ENCODE measurements at places on chromosomes 16 and 17.

DNA sequence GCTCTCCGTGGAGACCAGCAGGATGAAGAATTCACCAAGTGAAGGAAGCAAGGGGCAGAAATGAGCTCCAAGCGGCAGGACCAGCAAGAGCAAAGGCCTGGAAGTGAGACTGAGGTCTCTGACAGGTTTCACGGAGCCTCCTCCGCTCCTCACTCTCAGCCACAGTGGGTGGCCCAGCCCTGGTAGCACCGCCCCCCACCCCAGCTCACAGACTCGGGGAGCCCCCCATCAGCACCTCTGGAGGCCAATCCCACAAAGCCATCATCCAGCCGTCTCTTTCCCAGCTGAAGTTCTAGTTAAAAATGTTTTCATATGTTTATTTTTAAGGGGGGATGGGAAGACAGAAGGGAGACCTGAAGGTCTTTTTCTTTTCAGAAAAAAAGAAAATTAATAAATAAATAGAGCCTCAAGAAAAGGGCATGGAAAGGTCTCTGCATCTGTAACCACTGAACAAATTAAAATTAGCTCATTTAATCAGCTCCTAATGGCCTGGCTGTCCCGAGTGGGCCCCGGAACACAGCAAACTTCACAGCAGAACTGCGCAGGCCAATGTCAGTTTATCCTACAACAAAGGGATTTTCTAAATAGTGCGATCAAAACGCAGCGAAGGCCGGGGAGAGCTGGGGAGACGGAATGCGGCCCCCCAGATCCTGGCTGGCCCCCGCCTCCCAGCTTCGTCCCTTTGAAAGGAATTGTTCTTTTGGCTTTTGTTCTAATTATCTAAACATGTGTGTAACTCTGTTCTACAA lies 190.3 kb downstream of the ZNF423 start:
- no peak for DNase-seq

DNA sequence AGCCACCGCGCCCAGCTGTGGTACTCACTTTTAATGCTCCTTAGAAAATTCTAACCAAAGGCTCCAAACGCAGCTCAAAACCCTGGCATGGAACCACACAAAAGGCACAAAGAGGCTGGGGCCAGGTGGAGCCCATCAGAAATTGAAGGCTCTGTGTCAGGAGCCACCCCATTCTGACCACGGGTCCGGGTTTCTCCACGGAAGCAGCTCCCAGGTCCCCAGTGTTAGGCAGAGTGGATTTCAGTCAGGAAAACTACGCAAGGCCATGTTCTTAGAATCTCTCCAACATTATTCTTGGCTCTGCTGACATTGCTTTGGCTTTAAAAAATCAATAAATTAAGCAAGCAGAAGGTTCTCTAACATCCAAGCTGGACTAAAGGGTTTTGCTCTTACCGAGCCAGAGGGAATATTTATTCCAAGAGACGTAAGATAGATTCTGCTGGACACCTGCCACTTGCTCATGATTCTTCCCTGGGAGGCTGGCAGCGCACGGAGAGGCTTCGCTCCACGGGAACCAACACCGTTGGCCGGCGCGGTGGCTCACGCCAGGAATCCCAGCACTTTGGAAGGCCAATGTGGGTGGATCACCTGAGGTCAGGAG lies 93.5 kb downstream of the NXN start:
- DNase-seq: no peak

- DNase-seq: no peak
Observed at GRCh38 chr16:4309833-4310266, 6.0 kb upstream of the GLIS2 start.

GRCh38 chr16:72216767-72217166 lies 44.8 kb upstream of the PMFBP1 start:
- no peak for DNase-seq

DNA sequence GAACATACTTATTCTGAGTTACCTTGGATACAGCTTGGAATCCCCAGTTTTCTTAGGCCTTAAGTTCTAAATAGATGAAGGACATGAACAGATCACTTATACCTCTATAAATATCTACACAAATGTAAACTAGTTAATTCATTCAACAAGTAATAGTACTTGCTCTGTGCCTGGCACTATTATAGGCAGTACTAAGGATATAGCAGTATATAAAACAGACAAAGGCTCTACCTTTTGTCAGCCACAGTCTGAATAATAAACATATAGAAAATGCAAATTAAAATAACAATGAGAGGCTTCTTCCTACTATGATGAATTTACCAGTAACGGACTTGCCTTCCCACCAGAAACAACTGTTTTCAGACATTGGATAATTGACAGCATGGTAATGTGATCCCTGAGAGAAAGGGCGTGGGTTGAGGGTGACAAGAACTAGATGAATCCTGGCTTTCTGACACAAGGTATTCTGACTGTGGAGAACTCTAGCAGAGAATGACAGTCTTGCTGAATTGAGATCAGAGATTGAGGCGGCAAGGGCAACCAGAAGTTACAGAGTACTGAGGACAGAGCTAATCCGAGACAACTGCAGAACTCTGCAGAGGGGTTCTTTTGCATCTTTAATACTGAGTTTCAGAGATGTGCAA lies 170.5 kb downstream of the TANC2 start:
- no peak for DNase-seq

- DNase-seq: no peak
Observed at GRCh38 chr16:11602321-11602720, 15.6 kb upstream of the LITAF start.

- no peak for DNase-seq
Observed at GRCh38 chr16:83470416-83470815, 337.4 kb upstream of the HSBP1 start.

DNA sequence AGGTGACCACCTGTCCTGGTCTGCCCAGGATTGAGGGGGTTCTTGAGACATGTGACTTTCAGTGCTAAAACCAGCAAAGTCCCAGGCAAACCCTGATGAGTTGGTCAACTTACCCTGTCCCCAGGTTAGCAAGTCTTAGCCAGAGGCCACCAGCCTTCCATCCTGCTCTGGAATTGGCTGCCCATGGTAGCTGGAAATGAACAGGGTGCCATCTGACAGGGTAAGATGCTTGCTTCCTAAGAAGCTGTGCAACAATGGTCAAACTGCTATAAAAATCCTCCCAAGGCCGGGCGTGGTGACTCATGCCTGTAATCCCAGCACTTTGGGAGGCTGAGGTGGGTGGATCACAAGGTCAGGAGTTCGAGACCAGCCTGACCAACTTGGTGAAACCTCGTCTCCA lies 22.8 kb upstream of the MTMR4 start:
- DNase-seq: no peak

GRCh38 chr17:49053171-49053829 lies 56.1 kb downstream of the IGF2BP1 start:
- no peak for DNase-seq

- DNase-seq: no peak
Observed at GRCh38 chr16:8752706-8753105, 44.7 kb downstream of the TMEM186 start.

DNA sequence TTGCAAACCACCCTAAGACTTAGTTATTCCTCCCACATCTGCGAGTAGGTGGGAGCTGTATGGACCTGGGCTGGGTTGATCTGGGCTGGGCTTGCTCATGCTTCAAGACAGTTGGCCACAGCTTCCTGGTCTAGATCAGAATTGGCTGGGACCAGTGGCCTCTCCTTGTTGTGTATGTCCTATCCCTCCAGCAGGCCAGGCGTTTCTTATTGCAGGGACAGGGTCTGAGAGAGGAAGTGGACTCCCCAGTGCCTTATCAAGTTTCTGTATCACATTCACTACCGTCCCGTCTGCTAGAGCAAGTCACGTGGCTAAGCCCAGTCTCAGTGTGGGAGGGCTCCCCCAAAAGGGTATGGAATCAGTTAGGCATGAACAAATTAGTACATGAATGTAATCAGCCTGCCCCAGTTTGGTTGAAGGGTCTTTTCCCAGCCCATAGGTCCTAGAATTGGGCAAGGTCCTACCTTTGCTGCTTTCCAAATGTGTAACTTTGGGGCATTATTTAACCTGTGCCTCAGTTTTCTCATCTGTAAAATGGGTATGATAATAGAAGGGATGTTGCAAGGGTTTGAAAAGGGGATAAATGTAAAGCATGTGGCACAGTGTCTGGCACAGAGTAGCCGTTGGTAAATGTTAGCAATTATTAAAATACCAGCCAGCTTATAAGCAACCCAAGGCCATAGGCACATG lies 36.0 kb downstream of the NKD1 start:
- DNase-seq: no peak

GRCh38 chr17:9645851-9646545 lies 681 bp downstream of the USP43 start:
- no peak for DNase-seq

GRCh38 chr16:58306327-58306726 lies 11.5 kb upstream of the PRSS54 start:
- DNase-seq: no peak

- no peak for DNase-seq
Observed at GRCh38 chr17:8420041-8420934, 15.4 kb upstream of the NDEL1 start.

- no peak for DNase-seq
Observed at GRCh38 chr17:78416791-78417530, 38.5 kb downstream of the PGS1 start.

- DNase-seq: no peak
Observed at GRCh38 chr16:27472091-27473020, 70.4 kb downstream of the IL21R start.

- DNase-seq: no peak
Observed at GRCh38 chr17:32259586-32259985, 6.0 kb upstream of the RHBDL3 start.

- no peak for DNase-seq
Observed at GRCh38 chr16:60041671-60042070, 1307.6 kb upstream of the GOT2 start.

DNA sequence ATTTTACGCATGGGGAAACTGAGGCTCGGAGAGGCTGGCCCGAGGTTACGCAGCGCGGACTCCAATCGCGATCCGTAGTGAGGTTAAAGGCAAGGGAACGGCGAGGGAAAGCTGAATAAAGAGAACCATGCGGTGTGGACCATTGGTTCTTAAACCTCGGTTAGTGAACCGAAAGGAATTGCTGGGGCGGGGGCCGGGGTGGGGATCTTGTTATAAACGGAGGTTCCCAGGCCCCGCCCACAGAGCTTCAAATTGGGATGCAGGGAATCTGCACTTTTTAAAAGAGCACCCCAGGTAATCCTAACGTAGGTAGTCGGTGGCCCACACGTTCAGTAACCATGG lies 524 bp downstream of the IQCK start:
- no peak for DNase-seq

- DNase-seq: no peak
Observed at GRCh38 chr16:29940656-29941055, 14.6 kb upstream of the KCTD13 start.

DNA sequence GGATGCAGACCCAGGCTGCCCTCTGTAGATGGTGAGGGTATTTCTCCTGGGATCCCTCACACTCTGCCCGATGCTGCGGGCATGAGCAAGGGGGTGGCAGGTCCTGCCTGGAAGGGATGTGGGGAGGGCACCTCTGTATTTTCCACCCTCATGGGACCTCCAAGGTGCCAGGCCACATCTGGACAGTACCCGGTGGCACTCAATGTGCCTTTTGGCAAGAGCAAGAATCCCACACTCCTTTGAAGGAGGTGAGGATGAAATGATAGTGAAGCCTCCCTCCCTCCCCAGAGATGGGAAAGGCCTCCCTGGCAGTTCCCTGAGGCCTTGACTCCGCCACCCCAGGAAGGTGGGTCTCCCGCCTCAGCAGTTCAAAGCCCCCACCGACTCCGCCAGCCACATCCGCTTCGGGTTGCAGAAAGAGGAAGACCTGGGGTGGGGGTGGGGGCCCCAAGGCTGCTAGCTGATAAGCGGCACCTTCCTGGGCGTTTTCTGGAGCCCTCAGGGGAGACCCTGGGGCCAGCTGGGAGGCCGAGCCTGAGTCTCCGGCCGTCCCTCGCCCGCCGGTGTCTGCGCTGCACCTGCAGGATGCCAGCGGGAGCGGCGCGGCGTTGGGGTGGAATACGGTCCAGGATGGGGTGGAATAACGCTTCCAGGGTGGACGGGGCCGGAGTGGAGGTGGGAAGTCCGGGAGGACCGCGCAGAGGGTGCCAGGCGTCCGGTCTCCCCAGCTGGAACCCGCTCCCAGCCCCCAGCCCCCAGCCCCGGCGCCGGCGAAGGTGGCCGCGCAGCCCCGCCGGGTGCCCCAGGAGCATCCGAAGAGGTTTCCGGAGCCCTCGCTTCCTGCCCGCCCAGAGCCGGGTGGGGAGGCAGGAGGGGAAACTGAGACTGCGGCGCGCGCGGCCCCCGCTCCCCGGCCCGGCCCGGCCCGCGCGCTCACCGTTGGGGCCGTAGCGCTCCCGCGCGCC lies 718 bp downstream of the ATP2A3 start:
- DNase-seq: no peak

GRCh38 chr17:2302778-2303203 lies 794 bp downstream of the SMG6 start:
- DNase-seq: no peak

GRCh38 chr16:68283801-68284598 lies 19.7 kb downstream of the SLC7A6 start:
- DNase-seq: no peak

- DNase-seq: no peak
Observed at GRCh38 chr17:66580956-66581391, 253.9 kb upstream of the CACNG5 start.

DNA sequence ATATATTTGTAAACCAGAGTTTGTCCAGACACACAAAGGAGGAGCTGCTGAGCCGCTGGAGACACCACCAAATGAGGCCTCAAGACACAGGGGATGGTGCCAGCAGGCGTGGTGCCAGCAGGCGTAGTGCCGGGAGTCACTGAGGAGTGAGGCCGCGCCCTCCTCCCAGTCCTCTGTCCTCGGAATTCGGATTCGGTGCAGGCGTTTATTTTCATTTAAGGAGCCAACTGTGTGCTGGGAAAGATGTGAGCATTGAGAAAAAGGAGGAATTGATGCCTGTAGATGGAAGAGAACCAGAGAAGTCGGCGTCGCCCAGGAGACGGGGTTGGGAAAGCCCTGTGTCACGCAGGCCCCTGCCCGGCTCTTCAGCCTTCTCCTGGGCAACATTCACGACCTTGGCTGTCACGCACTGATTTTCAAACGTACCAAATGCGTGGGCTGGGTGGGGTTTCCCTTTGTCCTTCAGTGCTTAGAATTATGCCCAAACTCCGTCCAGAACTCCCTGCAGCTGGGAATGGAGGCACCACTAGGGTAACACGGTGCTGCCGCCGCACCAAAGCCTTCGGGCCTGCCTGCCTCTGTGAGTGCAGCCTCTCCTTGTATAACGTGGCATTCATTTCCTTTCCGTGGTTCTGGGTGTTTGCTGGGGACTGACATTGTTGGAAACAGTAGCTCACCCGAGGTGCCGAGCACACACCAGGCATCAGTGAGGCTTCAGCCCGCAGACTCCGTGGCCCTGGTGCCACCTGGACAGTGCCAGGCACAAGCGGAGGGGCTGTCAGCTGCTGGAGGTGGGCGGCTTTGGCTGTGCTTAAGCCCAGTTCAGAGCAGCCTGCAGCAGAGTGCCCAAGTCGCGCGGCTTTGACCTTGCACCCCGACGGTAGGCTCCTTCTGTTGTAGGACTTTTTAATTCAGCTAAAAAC lies 49.0 kb upstream of the CHMP6 start:
- DNase-seq: no peak

All from vagina (tissue), 2 donors.